ENCODE measurements at places on chromosomes 6 and 20. TPM values are rescaled to one million over a fixed set of nuclear protein-coding genes. Genes with fewer than 3 reads are reported as not detected.

Gene TDP2
- 31.6 TPM for total RNA-seq

Gene RWDD1
- 44.7 TPM for total RNA-seq

Gene ARMH2
- total RNA-seq: not detected

Gene PNPLA1
- not detected for total RNA-seq

Gene SCGN
- total RNA-seq: not detected

Gene LGSN
- not detected for total RNA-seq

Gene ANGPT4
- not detected for total RNA-seq

Gene WFDC6
- total RNA-seq: not detected

Gene PRICKLE4
- total RNA-seq: 1.5 TPM

Gene OR2H1
- total RNA-seq: not detected
